Umbilical cord (tissue), 2 donors: ENCODE measurements at places on chromosomes 6 and 20.

DNA sequence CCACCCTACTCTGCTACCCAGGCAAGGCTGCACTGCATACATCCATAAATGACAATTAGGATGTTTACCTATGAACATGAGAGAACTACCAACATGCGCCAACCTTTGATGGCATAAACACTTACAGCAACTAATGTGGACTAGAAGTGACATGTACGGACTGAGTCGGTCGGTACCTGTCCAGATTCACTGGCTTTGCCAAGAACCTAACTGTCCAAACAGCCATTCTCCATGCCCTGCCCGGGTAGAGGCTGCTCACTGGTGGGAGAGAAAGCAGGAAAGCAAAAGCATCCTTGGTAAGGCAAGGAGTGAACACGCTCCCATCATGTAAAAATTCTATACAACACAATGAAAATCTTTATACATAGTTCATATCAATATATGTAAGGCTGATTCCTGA lies 30.0 kb downstream of the SYNDIG1 start:
- DNase-seq: no peak

GRCh38 chr6:1363298-1363697 lies 26.1 kb upstream of the FOXF2 start:
- DNase-seq: no peak

DNA sequence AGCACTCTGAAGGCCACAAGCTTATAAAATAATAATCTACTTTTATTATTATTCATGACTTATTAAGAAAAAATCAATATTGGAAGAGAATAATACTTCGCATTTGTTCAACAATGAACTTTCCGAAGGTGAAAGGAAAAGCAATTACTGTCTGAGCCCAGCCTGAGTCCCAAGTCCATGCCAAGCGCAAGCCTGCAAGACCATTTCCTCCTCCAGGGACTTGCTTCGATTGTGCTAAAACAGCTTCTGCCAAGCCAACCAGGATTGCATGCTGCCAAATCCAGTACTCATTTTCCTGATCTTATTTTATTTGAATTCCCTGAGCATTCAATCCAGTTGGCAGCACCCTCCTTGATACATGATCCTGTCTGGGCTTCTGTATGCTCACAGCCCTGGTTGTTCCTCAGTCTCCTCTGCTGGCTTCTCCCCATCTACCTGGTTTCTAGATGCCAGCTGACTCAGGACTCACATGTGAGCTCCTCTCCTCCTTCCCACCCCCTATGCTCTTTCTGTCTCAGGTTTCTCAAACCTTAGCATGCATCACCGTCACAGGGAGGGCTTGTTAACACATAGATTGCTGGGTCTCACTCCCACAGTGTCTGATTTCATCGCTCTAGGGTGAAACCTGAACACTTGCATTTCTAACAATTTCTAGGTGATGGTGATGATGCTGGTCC lies 55.9 kb upstream of the PSMF1 start:
- no peak for DNase-seq

DNA sequence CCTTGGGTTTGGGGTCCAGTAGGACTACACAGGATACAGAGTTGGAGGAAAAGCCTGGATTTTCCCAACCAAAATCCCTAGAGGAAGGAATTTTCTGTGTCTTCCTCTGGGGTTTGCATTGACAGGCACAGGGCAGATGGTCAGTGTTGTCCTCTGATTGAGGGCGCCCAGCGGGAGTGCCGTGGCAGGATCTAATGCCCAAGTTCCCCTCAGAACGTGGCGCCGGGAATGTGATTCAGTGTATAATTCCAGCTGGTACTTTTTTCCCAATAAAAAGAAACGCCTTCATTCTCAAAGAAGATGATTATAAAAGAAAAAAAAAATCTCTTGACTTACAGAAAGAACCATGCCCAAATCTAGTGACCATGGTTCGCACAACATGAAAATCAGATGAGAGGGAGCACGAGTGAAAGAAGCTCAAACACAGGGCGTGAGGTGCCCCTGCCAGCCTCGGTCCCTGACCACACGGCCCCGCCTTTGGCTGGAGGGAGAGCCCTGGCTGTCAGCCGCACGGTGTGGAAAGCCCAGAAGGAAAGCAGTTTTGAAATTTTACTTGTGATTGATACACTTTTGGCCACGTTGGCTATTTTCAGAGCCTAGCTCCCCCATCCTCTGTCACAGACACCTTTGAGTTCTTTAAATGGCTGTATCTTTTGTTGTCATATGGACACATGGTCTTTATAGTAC lies 31.6 kb downstream of the VEGFA start:
- DNase-seq: no peak

- no peak for DNase-seq
These were observed 217.0 kb upstream of the CNR1 start for GRCh38 chr6:88383183-88383582.

- DNase-seq: no peak
These were observed 387.1 kb downstream of the THBS2 start for GRCh38 chr6:168866534-168866933.

- DNase-seq: peak; percentile 98
These were observed 47.0 kb downstream of the OR2B2 start for GRCh38 chr6:27864906-27865849.

GRCh38 chr6:90993770-90994169 lies 406.9 kb upstream of the MAP3K7 start:
- DNase-seq: no peak

DNA sequence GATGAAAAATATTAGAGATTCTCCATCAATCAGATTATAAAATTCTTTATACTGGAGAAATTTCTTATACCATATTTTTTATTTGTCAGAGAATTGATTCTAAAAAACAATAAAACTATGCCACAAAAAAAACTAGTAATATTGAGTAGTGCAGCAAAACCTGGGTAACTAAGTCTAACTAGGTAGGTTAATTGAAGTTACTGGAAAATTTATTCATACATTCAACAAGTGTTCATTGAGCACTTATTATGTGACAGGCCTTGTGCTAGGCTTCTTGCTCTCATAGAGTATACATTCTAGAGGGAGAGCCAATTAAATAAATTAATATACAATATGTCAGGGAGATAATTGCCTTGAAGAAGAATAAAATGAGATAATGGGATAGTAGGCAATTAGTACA lies 189.4 kb downstream of the EYA4 start:
- DNase-seq: no peak

- DNase-seq: peak; percentile 38
These were observed 95.2 kb downstream of the GMPR start for GRCh38 chr6:16333580-16333979.

- DNase-seq: no peak
These were observed 119.5 kb upstream of the KCNK16 start for GRCh38 chr6:39441986-39442385.

DNA sequence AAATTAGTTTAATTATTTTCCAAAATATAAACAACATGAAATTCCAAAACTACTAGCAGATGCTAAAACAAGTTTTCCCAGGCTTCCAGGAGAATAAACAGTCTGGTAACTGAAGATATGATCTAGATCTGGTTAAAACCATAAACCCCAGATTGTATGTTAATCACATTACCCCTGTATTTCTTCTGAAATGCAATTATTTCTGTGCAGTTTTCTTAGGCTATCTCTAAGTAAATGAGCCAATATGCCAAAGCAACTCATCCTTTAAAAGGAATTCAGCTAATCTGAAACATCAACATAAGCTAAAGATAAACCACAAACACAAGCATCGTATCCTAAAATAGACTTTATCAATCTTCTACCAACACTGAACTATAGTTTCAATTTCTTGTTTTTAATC lies 44.6 kb upstream of the SENP6 start:
- DNase-seq: no peak

DNA sequence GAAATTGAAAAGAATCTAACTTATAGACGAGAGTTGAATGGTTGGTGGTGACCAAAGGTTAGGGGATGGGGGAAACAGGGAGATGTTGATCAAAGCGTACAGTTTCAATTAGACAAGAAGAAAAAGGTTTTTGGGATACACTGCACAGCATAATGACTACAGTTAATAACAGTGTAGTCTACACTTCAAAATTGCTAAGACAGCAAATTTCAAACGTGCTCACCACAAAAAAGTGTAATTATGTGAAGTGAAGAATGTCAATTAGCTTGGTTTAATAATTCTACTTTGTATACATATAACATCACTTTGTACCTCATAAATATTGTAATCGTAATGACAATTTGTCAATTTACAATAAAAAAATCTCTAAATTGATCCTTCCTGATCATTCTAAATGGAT lies 267.5 kb downstream of the RNGTT start:
- DNase-seq: no peak
